Fibroblast of skin of back (primary cell): ENCODE measurements at places on chromosomes 11 and 22.
A peak's percentile ranks its signal among the peaks of the same experiment; 100 is the strongest.

GRCh38 chr11:35290876-35291275, 128.5 kb downstream of the SLC1A2 start:
- no peak for DNase-seq

DNA sequence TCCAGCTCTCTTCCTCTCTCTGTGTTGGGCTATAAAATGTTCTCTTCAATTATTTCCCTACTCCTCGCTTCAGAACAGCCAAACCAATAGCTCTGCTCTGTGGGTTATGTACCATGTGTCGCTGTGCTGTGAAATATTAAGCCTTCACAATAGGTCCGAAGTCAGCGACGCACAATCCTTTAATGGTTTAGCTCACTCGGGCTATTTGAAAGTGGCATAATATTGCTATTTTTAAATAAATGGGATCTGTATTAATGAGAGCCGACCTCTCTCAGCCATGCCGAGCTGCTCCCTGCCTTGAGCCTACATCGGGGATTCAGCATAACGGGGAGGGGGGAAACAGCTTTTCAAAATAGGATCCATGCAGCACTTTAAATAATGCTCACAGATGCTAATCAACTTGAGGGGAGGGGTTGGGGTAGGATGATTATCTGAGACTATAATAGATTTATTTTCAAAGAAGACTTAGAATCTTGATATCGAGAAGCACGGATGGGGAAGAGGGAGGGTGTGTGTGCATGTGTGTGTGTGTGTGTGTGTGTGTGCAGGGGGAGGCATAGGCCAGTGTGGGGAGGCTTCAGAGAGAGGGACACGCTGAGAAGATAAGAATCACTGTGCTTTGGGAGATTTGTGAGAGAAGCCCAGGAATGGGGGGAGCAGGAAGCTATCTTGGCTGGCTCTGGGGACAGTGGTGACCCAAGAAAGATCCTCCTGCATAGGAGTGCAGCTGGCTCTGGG, 271.5 kb downstream of the NXPE2 start:
- no peak for DNase-seq

DNA sequence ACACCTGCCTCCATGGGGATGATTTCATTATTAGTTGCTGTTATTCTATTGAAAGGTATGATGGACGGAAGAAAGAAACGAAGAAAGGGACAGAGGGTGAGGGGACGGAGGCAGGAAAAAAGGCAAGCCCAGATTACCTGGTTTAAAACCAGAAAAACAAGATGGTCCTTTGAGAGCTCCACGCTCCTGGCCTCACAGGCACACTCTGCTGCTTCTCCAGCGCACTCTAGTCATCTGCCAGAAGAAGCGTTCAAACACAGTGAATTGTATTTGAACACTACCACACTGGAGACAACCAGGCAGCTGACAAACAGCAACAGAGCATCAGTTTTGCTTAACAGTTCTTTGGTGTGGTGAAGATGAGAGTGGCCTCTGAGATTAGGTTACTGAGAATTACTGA, 216.9 kb downstream of the CADM1 start:
- no peak for DNase-seq

DNA sequence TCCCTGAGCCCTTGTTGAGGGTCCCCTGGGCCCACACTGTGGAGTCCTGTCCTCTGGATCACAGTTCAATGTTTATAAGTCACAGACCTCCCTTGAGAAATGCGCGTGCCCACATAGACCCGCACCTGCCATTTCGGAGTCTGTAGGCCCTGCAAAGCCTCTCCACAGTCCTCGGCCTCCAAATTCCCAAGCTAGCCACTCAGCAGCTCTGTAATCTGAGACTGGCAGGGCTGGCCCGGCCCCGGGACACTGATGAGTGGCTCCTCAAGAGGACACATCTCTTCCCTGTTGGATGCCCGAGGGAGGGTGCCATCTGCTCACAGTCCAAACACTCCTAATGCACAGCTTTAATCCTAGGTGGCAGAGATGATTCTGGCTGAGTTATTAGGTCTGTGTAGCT, 39.1 kb downstream of the B3GAT1 start:
- DNase-seq = no peak

- DNase-seq = peak; percentile 85
These were observed 10.5 kb upstream of the MCHR1 start for GRCh38 chr22:40668611-40669411.

GRCh38 chr11:71430166-71430565, 18.0 kb downstream of the DHCR7 start:
- DNase-seq = no peak

DNA sequence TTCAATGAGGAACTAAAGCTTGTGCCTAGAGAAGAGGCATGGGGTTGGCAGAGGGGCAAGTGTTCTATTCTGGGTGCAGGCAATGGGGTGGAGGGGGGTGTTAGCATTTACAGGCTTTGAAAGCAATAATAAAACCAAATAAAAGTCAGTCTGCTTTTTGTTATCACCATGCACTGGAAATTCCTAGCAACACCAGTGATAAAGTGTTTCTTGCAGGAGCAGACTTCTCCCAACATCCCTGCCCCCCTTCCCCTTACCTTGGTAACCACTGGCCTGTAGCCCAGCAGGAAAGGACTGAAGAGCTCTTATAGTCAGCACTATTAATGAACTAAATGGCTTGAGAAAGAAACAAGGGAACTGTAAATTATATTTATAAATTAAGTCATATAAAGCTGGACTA, 65.2 kb upstream of the SESN3 start:
- no peak for DNase-seq

DNA sequence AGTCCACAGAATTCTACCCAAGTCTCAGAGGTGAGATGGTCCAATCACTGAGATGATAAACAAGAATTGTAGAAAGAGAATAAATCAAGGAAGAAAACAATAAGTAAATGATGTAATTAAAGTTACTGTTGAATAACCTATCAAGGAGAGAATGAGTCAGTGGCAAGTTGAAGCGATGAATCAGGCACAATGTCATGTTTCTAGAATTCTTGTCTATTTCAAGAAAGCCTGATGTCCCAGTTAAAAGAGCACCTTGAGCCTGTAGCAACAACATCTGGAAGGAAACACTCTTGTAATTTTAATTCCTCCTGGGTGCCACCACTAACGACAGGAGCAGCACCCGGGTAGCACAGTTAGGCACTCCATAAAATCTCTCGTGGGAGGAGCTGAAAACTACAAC, 67.9 kb upstream of the SLC35C1 start:
- DNase-seq = peak; percentile 19

DNA sequence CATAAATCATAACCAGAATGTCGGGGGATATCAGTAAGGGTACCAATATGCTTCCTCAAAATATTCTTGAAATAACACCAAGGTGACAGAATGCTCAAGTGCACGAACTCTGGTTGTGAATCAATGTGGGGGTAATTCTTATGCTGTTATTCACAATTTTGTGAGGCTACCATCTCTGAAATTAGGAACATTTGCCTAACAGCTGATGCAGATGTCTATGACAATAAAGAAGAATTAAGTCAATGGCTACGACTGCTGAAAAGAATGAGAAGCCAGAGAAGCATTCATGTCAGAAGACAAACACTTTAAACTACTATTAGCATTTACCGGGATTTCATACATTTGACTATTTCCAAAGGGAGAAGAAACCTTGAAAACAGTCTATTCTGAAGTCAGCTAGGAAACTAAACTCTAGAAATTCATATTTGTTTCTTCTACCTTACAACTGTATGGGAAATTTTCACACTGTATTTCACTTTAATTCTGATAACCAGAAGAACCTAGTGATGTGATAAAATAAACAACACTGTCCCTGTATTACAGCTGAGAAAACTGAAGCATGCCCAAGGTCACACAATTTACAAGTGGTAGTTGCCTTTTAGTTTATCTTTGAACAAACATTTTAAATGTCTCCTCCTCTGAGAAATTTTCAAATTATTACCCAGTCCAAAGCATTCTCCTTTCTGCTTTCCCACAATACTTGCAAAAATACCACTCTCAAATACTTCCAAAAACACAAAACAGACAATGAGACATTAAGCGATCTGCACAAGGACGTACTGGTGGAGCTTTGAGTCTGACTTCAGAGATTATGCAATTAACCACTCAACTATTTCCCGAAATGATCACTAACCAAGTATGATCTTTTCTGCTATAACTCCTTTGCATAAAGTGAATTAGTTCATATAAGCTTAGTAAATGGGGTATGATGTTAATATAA, 18.0 kb upstream of the ARHGAP32 start:
- peak; percentile 16 for DNase-seq

GRCh38 chr22:24185001-24185500, 3.8 kb downstream of the SUSD2 start:
- no peak for DNase-seq
